ENCODE measurements at places on chromosomes 3 and 15.
A peak's percentile ranks its signal among the peaks of the same experiment; 100 is the strongest.

DNA sequence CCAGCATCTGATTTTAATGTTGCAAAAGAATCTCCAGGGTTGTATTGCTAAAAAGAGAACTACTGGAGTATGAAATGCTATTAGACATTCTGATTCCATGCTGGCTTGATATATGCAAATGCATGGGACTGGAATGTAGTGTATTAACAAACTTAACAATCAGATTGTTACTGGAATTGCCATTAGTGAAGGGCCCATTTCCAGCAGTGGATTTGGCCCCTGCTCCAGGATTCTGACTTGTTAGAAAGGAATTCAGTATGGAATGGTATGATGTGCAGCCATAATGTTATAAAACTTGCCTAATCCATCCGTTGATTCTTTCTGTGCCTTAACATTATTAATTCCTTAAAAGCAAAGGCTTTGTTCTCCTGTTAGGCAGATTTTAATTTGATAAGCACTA is 7.9 kb downstream of the ARRDC4 start:
- H3K27ac ChIP-seq: no peak overlapping the region
- peak; percentile 27 for DNase-seq
- H3K27me3 ChIP-seq: no peaks in the 10 kb centered on the region
- no peaks in the 10 kb centered on the region for H3K4me1 ChIP-seq
- no peaks in the 10 kb centered on the region for H3K36me3 ChIP-seq
- H3K4me3 ChIP-seq: no peak overlapping the region

- no peak overlapping the region for H3K4me3 ChIP-seq
- no peak for DNase-seq
- H3K4me1 ChIP-seq: no peaks in the 10 kb centered on the region
- H3K36me3 ChIP-seq: no peaks in the 10 kb centered on the region
These were observed 15.1 kb downstream of the AVEN start for GRCh38 chr15:34023907-34024306.

GRCh38 chr3:53382106-53382505 is 34.8 kb upstream of the DCP1A start:
- no peaks in the 10 kb centered on the region for H3K4me1 ChIP-seq
- H3K36me3 ChIP-seq: no peaks in the 10 kb centered on the region
- no peak overlapping the region for H3K27ac ChIP-seq
- peak; percentile 34 for DNase-seq
- no peaks in the 10 kb centered on the region for H3K27me3 ChIP-seq

DNA sequence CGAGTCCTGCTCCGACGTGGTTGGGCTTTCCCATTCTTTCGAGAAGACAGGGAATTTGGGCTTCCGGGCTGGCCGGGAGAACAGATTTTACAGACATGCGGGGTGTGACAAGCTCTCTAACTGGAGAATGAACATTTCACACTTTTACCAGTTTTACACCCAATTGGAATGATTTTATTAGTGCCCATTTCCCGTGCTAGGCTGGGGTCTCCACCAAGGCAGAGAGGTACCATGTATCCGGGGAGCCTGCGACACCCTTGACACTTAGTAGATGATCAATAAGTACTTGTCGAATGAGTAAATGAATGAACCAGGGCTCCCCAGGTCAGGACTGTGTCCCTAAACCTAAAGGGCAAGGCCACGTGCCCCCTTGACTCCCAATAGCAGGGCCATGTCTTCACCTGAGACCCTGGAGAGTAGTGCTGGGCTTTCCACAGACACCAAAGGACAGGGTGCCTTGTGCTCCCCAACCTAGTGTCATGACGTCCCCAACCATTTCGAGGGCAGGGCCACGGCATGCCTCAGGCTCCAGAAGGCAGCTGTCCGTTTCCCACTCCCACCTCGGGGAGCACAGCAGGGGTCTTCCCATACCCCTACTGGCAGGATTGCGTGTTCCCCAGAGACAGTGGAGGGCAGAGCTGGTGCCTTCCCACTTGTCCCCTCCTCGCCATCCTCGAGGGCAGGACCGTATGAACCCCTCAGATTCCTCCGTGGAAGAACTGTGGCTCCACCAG is 679 bp upstream of the MYD88 start:
- no peaks in the 10 kb centered on the region for H3K27me3 ChIP-seq
- H3K27ac ChIP-seq: peak overlapping the region; percentile 86
- H3K4me3 ChIP-seq: peak overlapping the region; percentile 71
- peaks cover 44% of the 10 kb centered on the region for H3K4me1 ChIP-seq
- DNase-seq: no peak

DNA sequence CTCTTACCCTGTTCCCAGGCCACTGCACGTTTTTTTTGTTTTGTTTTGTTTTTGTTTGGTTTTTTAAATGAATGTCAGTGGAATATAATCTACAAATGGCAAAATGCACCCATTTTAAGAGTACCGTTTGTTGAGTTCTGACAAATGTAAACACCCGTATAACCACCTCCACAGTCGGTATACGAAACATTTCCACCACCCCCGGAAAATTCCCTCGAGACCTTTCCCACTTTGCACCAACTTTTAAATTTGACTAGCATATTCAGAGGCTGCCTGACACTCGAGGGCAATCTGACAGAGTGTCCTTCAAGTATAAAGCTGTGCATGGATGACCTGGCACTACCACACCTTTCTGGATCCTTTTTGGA is 613 bp upstream of the ARHGEF3 start:
- no peak overlapping the region for H3K4me3 ChIP-seq
- H3K36me3 ChIP-seq: no peaks in the 10 kb centered on the region
- DNase-seq: no peak
- peaks cover 6% of the 10 kb centered on the region for H3K4me1 ChIP-seq
- H3K27ac ChIP-seq: no peak overlapping the region

- no peak for DNase-seq
- no peak overlapping the region for H3K4me3 ChIP-seq
- no peak overlapping the region for H3K27ac ChIP-seq
- H3K36me3 ChIP-seq: no peaks in the 10 kb centered on the region
- H3K4me1 ChIP-seq: no peaks in the 10 kb centered on the region
These were observed 629.7 kb downstream of the NTRK3 start for GRCh38 chr15:87626860-87627259.

GRCh38 chr15:90972133-90972532 is 17.4 kb downstream of the RCCD1 start:
- no peak for DNase-seq
- no peak overlapping the region for H3K27ac ChIP-seq
- no peaks in the 10 kb centered on the region for H3K4me1 ChIP-seq
- no peaks in the 10 kb centered on the region for H3K27me3 ChIP-seq

DNA sequence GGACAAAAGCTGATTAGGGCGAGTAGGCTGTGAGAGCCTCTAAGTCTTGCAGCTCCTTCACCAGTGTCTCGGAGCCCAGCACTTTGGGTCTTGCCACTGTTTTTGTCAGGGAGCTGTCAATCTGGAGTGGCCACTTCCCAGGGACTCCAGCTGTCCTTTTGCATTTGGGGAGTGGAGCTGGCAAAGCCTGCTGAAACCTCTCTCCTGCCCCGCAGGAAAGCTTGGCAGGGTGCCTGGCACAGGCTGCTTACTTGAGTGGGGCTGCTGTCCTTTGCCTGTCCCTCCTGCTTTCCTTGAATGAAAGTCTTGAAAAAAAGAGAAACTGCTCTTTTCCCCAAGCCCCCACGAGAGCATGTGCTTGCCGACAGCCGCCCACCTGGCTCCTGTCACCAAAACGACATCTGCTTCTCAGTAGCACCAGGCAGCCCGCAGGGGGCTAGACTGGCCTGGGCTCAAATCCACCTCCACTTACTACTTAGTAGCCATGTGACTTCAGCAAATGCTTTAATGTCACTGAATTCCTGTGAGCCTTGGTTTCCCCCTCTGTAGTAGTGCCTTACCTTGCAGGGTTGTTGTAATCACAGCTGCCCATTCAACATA is 13.7 kb downstream of the USP13 start:
- no peak overlapping the region for H3K4me3 ChIP-seq
- DNase-seq: no peak
- peaks cover 5% of the 10 kb centered on the region for H3K4me1 ChIP-seq
- H3K27ac ChIP-seq: no peak overlapping the region
- H3K27me3 ChIP-seq: no peaks in the 10 kb centered on the region

- no peaks in the 10 kb centered on the region for H3K4me1 ChIP-seq
- no peak overlapping the region for H3K4me3 ChIP-seq
- no peak for DNase-seq
- no peaks in the 10 kb centered on the region for H3K36me3 ChIP-seq
These were observed 158.2 kb downstream of the SPATA16 start for GRCh38 chr3:172982736-172983364.

GRCh38 chr15:74635228-74635627 is 19.6 kb downstream of the CLK3 start:
- H3K27ac ChIP-seq: no peak overlapping the region
- peaks cover 41% of the 10 kb centered on the region for H3K36me3 ChIP-seq
- H3K27me3 ChIP-seq: no peaks in the 10 kb centered on the region
- no peak overlapping the region for H3K4me3 ChIP-seq
- peak; percentile 65 for DNase-seq
- H3K4me1 ChIP-seq: no peaks in the 10 kb centered on the region

- no peak overlapping the region for H3K4me3 ChIP-seq
- DNase-seq: peak; percentile 20
- H3K27me3 ChIP-seq: no peaks in the 10 kb centered on the region
- H3K27ac ChIP-seq: no peak overlapping the region
These were observed 92.5 kb downstream of the BDH1 start for GRCh38 chr3:197463279-197463678.

DNA sequence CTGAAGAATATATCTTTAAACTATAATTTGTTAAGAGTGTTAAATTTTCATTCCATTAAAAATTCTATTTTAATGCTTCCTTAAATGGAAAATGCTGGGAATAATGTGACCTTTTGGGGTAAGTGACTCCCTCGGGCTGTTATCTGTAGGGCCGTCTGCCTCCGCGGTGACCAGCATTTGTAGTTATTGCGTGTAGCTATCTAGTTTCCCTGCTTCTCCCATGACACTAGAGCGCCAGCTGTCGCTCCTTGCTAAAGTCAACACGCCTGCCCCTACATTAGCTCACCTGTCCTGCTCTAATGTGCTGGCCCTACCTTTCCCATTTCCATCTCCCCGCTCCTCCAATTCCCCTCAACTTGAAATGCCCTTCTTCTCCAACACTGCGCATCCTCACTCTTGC is 12.4 kb upstream of the CHRM5 start:
- no peaks in the 10 kb centered on the region for H3K4me1 ChIP-seq
- no peak overlapping the region for H3K27ac ChIP-seq
- DNase-seq: peak; percentile 57

- peaks cover 15% of the 10 kb centered on the region for H3K4me1 ChIP-seq
- H3K27ac ChIP-seq: no peak overlapping the region
- no peak for DNase-seq
- peaks cover 5% of the 10 kb centered on the region for H3K27me3 ChIP-seq
These were observed 51.4 kb downstream of the FAM43A start for GRCh38 chr3:194736896-194737600.

DNA sequence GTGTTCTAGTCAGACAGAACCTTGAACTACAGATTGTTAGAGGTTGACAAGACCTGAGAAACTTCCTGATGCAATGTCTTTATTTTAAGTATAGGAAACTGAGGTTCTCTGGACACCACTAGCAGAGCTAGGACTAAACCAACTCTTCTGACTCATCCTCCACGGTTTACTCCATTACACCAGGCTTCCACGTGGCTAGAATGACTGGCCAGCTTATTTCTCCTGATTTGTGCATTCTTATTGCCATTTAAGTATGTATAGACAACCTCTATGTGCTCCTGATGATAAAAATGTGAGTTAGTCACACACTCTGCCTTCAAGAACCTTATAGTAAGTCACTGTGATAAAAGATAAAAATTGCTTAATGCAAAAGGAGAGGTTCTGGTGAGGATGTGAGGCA is 182.7 kb downstream of the MEX3B start:
- DNase-seq: peak; percentile 3
- no peaks in the 10 kb centered on the region for H3K27me3 ChIP-seq
- H3K36me3 ChIP-seq: no peaks in the 10 kb centered on the region
- no peak overlapping the region for H3K27ac ChIP-seq
- H3K4me3 ChIP-seq: no peak overlapping the region

GRCh38 chr3:126938520-126939337 is 44.2 kb upstream of the PLXNA1 start:
- H3K27me3 ChIP-seq: no peaks in the 10 kb centered on the region
- no peak for DNase-seq
- no peaks in the 10 kb centered on the region for H3K36me3 ChIP-seq
- H3K4me3 ChIP-seq: no peak overlapping the region
- H3K27ac ChIP-seq: no peak overlapping the region

- H3K4me1 ChIP-seq: peaks cover 3% of the 10 kb centered on the region
- H3K27ac ChIP-seq: peak within 1 kb of the TSS; percentile 43
- H3K36me3 ChIP-seq: peaks cover under 1% of the 10 kb centered on the region
- DNase-seq: peak; percentile 98
These were observed at the start of gene SKIC8 for GRCh38 chr15:78299101-78299930. TSS of gene SKIC8 (minus strand) at chr15:78299609. CDS start at chr15:78295686, 3,923 bp downstream.

DNA sequence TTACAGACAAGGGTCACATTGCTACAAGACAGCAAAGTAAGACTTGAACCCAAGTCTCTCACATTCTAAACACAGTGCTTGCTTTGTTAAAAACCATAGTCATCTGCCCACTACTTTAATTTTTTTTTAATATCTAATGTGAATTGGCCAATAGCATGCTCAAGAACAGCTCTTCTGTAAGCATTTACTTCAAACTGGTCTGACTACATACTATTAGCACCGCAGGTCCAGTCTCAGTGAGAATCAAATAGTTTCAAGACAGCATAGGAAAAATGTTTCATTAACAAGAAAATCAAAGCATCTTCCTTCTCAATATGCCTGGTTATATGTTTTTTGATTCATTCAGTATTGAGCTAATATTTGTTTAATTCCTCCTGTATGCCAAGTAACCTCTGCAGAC is 419.9 kb downstream of the ERC2 start:
- no peaks in the 10 kb centered on the region for H3K27me3 ChIP-seq
- H3K4me3 ChIP-seq: no peak overlapping the region
- no peak overlapping the region for H3K27ac ChIP-seq
- peaks cover 8% of the 10 kb centered on the region for H3K4me1 ChIP-seq
- no peaks in the 10 kb centered on the region for H3K36me3 ChIP-seq

DNA sequence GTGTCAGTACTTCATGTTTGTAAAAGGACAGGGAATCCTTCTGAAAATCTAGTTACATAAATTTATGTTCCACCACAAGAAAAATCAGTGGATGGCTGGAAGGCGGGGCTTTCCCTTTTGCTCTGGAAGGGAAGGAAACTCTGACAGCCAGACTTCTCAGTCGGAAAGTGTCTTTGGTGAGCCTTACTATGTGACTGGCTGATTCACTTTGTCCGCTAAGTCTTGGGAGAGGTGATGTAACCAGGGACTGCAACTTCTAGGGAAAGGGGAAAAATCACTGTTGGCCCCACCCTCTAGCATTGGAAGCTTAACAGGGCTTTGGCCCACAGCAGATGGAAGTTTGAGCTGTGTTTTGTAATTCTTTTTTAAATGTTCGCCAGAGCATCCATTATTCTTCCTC is 281.4 kb upstream of the CTDSPL start:
- no peaks in the 10 kb centered on the region for H3K27me3 ChIP-seq
- H3K36me3 ChIP-seq: no peaks in the 10 kb centered on the region
- no peak for DNase-seq
- no peak overlapping the region for H3K4me3 ChIP-seq

Measured in trophoblast cell (in vitro differentiated cells and primary cell).